Activated CD8-positive, alpha-beta memory T cell treated with anti-CD3 and anti-CD28 coated beads for 24 hours (primary cell): ENCODE measurements at places on chromosomes 7 and 10.

GRCh38 chr7:2934211-2934731, 90.2 kb upstream of the GNA12 start:
- no peak for DNase-seq

GRCh38 chr10:119250641-119251314, 43.4 kb downstream of the GRK5 start:
- no peak for DNase-seq

DNA sequence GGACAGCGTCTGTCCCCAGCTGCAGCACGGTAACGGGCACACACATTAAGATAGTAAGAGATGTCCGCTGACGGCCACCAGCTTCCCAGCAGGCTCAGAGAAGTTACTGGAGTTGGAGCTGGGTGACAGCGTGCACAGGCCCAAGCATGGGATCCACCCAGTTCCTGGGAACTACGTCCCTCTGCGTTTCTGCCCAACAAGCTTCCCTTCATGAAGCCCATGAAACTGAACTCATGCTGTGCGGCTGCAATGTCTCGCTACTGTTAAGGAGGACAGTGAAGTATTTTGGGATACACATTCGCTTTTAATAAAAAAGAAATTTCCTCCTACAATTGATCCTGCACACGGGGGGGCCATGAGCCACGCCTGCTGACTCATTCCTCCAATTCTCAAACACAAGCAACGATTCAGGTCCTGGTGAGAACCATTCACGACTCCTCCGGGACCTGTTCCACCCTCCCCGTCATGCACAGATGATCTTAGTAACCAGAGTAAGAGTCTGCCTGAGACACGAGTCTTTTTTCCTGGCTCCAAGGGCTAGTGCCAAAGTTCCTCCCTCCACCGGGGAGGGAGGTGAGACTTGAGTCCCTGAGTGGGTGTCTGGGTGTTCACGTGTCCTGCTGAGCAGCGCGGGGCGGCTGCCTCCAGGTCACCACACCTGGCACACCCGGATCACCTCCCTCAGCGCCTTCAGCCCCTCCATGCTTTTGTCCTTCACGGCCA, 2.6 kb downstream of the PSMG3 start:
- DNase-seq: no peak

DNA sequence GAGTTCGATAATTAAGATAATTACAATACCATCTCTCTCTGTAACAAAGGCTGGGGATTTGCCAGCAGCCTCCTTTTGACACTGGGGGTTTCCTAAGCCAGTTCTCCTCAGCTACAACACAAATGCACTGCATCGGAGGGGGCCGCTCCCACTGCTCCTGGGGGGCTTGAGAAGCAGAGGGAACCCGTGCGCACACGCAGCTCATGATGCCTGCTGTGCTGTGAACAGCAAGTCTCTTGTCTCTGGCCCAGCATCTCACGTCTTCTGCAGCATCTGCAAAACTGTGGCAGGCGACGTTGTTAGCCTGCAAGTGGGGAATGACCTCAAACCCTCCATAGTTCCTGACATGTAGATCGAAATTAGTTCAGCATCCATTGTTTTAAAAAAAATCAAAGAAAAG, 5.5 kb downstream of the VIPR2 start:
- DNase-seq: peak; percentile 15

DNA sequence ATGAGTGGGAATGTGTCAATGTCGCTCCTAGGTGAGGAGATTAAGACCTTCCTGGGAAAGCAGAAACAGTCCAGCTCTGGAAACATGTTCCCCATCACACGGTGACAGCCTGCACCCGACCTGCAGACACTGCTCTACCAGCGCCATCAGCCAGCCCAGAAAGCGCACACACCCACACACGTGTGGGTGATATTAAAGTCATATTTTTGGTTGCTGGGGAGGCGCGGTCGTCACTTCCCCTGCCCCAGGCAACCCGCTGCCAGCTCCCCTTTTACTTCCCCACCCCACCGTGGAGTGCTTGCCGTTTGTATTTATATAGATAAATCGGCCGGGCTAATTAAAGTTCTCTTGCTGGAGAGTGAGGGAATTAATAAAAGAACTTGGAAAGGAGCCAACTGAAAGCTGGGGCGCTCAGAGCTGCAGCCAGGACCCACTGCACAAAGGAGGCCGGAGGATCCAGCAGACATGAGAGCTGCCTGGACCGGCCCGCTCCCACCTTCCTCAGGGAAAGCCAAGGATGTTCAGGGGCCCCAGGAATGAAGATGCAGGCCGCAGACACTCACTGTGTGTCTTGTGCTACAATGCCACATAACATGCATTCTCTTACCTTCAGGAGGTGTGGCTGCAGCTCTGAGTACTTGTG, 145.2 kb upstream of the UNC5B start:
- no peak for DNase-seq

- DNase-seq: no peak
Measured at GRCh38 chr10:77911535-77912123, 14.9 kb downstream of the DLG5 start.

GRCh38 chr7:100584683-100585510, 1.0 kb downstream of the LRCH4 start:
- no peak for DNase-seq

- no peak for DNase-seq
Measured at GRCh38 chr7:141706239-141707064, 1.7 kb upstream of the WEE2 start.

DNA sequence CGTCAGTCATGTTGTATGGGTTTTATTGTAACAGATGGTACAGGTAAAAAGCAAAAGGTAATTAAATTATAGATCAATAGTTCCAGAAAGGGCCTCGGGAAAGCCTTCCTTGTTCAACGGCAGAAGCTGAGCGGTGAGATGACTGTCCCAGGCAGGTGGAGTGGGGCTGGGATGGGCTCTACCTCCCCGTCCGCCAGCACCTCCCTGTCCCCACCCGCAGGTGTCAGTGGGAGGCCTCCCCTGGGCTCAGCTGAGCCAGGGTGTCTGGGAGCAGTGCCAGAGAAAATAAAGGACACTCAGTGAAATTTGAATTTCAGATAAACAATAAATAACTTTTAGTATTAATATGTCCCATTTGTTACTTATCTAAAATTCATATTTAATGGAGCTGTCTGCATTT, 58.9 kb downstream of the CLRN3 start:
- no peak for DNase-seq

DNA sequence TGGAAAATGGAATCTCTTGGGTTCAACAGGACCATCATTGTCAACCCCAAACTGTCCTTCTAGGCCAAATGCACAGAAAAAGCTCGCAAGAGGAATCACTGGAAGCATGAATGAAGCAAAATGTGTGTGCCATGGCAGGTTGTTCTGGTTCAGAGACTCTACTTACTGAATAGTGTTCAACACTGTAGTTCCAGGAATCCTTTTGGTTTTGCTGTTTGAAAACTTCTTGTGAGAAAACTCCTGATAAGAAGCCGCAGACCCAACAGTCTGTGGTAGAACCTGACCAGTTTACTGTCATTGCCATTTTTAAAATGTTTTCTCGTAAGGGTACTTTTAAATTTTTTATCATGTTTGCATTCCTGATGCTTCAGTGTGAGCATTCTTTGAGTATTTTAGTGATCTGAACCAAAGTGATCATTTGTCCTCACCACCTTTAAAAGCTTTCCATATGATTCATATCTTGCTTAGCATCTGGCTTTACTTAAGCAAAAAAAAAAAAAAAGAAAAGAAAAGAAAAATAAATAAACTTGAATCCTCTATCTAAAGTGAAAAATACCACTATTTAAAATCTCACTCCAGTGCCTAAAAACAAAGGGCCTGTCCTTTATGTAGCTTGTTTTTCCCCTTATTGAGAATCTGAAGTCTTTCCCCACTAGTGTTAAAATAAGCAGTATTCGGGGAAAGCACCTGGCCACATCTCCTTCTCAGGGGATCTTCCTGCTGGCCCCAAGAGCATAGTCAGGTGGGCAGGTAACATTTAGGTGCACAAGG, 92.4 kb downstream of the WNT2 start:
- DNase-seq: no peak

DNA sequence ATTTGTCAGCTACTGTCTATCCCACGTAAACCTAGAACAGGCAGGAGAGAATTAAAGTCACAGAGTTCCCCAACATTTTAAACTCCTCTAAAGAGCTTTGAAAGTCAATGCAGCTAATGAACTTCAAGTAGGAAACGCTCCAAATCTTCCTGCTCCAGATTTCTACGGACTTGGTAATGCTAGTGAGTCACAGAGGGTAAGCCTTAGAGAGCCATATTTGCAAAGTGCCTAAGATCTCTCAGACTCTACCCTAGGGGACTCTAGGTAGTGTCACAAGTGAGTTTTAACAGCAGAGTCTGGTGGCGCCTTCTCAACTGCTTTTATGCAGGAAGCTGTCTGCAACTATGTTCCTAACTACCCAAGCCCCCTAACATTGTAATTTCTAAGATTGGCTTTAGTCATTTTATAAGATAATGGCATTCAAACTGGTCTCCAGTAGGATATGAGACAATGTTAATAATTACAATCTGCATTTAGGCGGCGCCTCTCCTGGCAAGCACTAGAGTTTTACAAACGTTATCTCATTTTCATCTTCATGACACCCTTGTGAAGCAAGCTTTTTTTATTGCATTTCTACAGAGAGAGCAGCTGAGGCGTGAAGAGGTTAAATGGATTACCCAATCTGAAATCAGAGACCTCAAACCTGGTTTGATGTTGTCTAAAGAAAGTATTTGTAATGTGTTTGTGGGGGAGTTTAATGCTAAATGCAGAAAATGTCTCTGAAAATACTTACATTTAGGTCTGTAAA, 22.0 kb upstream of the FZD1 start:
- no peak for DNase-seq

DNA sequence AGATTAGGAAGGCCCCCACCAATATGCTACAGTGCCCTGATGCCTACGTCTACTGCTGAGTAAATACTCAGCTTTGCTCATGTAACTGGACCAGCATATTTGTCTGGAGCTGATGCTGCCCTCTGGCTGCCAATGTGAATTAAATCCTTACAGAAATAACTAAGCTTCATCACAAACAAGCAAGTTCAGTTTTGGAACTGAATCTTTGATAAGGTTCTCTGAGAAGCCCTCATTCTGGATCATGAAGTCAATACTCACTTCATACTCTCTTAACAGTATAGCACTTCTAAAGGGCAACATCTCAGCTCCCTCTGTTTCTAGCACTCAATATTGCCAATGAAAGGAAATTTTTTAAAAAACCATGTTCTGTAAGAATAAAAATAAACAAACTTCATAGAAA, 246.7 kb downstream of the ETV1 start:
- DNase-seq: no peak

- no peak for DNase-seq
Measured at GRCh38 chr7:91266689-91267090, 2.5 kb downstream of the FZD1 start.

- no peak for DNase-seq
Measured at GRCh38 chr10:107126512-107127065, 37.9 kb downstream of the SORCS1 start.

DNA sequence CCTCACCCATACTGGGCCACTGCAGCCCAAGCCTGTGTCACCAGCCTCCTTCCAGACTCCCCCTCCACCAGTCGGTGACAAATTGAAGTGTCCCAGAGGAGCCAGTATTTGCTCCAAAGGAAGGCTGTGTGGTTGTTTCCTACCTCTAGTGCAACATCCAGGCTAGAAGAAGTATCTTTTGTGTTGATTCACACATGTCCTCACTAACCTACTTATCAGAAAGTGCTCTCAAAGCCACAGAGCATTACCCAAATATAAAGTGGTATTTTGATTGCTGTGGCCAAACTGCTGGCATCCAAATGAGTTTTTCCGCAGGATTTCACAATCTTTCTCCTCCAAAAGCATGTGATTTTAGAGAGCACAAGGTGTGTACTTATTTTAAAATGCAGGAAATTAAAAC, 134.8 kb downstream of the CUL2 start:
- no peak for DNase-seq

DNA sequence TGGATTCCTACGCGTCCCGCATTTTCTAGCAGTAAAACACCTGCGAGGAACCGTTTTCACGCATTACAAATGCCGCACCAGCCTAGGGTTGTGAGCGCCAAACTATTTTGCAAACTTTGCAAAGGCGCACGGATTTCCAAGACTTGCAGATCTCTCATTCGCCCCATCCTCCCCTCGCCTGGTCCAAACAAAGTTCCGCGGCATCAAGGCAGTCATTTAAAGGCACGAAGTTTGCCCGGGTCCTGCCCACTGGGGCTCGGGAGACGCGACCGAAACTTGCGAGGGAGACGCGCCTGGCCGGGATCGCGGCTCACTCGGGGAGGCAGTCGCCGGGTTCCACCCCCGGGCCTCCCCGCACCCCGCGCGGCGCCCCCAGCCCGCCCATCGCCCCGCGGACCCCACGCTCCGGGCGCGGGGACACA, 613 bp downstream of the USP6NL start:
- DNase-seq: peak; percentile 72

DNA sequence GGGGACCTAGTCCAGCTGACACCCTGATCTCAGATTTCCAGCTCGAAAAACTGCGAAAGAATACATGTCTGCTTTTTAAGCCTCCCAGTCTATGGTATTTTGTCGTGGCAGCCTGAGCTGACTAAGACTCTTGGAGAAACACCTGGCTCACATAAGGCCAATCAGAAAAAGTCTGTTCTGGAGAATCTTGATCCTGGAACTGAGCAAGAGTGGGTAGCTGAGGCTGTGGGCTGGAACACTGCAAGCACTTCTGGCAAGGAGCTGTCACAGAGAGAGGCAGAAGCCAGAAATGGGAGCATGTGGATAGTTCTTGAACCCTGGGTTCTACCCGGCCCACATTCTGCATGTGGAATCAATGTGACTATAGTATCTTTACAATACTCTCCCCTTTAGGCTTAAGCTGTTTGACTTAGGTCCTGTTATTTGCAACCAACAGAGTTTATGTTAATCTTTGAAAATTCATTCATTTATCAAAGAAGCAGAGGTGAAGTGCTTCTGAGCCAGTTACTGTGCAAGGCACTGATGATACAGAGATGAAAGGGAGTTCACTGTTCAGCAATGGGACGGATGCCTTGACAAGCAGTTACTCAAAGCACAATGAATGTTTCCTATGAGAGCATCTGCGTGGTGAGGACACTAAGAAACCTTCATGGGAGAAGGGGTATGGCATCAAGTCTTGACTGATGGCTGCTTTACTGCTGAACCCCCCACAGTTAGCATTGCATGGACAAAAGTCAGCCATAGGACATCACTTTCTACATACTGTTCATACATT, 4.4 kb upstream of the C10orf90 start:
- DNase-seq: no peak

GRCh38 chr10:103765981-103766380, 89.4 kb downstream of the SH3PXD2A start:
- DNase-seq: peak; percentile 87

DNA sequence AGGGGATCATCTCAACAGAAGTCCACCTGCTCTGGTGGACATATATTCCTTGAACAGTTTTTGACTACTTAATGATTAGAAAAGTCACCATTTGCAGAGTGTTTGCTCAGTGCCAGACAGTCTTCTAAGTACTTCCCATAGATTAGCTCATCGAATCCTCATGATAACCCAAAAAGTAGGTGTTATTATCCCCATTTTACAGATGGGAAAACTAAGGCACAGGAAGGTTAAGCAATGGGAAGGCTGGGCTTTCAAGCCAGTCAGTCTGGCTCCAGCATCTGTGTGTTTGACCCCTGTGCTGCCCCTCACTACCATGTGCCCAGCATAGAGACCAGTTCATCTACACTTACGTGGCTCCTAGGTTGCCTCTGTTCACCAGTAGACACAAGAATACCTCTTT, 15.9 kb downstream of the CDHR3 start:
- DNase-seq: no peak
